ENCODE measurements at places on chromosomes 6 and 20.

DNA sequence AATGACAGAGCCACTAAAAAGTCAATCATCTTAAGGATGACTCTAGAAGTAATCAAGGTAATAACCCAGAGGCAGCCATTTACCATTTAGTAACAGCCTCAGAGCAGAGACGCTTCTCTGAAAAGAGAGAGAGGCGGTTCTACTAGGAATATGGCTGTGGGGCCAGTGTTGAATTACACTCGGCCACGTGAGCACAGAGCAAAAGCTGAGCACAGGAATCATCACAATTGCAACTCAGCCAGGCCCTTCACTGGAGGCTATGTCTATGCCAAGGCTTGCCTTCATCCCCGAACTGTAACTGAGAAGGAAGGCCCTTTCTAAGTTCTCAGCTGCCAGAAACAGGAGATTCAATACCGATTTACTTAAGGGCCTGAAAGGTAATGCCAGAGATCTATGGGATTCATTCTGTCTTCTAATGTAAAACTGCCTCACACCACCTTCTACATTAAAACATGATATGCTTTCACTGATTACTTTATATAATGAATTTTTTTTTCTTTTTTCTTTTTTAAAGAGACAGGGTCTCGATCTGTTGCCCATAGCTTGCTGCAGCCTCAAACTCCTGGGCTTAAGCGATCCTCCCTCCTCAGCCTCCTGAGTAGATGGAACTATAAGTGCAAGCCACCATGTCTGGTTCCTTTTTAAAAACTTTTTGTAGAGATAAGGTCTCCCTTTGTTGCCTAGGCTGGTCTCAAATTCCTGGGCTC lies 67.6 kb downstream of the NUDT3 start:
- peak; percentile 71 for DNase-seq

- no peak for DNase-seq
These were observed 862.6 kb downstream of the KIF16B start for GRCh38 chr20:15710636-15711035.

DNA sequence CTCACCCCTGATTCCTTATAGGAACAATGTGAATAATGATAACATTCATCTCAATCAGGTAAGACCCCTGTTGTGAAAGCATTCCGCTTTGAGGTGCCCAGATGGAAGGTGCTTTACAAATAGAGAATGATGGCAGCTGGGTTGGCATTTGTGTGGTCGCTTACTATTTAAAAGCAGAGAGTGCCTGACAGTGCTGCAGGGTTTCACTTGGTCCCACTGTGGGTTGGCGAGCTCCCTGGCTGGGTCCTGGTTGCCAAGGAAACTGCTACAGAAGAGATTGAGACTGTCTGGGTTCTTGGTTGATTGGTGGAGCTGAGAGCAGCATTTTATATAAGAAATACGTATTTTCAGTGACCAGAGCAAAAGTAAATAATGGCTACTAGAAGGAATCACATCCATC lies 207.2 kb upstream of the KCNQ5 start:
- no peak for DNase-seq

GRCh38 chr6:20400456-20401204 lies 1.0 kb upstream of the E2F3 start:
- DNase-seq = peak; percentile 43

- no peak for DNase-seq
These were observed 69.3 kb upstream of the EYS start for GRCh38 chr6:65776332-65776731.

DNA sequence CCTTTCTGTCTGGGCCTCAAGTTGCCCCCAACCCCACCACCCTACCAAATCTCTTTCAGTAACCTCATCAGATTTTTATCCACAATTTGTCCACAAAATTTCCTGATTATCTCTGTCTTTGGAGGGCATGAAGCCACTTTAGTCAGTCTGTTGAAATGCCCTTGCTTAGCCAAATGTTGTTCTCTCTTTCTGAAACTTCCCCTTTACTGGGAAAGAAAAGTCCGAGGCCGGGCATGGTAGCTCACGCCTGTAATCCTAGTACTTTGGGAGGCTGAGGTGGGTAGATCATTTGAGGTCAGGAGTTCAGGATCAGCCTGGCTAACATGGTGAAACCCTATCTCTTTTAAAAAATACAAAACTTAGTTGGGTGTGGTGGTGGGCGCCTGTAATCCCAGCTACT lies 33.8 kb downstream of the TOMM6 start:
- no peak for DNase-seq

GRCh38 chr6:83097204-83097603 lies 29.7 kb downstream of the DOP1A start:
- peak; percentile 46 for DNase-seq

GRCh38 chr6:3813918-3814317 lies 35.3 kb upstream of the FAM50B start:
- no peak for DNase-seq

DNA sequence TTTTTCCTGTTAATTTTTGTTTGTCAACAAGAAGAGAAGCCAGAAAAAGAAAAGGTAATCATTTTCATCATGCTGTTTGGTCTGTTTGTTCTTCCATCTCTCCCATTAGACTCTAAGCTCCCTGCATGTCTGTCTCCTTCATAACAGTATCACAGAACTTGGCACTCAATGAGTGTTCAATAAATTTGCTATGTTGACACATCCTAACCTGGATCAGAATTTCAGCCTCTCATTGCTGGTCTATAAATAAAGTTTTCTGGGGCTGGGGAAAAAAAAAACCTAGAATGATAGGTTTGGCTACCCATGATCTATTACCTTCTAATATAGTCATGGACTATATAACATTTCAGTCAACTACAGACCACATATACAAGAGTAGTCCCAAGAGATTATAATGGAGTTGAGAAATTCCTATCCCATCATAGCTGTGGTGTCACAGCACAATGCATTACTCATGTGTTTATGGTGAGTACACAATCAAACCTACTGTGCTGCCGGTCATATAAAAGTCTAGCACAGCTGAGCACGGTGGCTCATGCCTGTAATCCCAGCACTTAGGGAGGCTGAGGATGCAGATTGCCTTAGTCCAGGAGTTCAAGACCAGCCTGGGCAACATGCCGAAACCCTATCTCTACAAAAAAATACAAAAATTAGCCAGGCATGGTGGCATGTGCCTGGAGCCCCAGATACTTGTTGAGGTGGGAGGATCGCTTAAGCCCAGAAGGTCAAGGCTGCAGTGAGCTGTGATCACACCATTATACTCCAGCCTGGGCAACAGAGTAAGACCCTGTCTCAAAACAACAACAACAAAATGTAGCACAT lies 5.9 kb downstream of the NUDT3 start:
- DNase-seq = peak; percentile 79

DNA sequence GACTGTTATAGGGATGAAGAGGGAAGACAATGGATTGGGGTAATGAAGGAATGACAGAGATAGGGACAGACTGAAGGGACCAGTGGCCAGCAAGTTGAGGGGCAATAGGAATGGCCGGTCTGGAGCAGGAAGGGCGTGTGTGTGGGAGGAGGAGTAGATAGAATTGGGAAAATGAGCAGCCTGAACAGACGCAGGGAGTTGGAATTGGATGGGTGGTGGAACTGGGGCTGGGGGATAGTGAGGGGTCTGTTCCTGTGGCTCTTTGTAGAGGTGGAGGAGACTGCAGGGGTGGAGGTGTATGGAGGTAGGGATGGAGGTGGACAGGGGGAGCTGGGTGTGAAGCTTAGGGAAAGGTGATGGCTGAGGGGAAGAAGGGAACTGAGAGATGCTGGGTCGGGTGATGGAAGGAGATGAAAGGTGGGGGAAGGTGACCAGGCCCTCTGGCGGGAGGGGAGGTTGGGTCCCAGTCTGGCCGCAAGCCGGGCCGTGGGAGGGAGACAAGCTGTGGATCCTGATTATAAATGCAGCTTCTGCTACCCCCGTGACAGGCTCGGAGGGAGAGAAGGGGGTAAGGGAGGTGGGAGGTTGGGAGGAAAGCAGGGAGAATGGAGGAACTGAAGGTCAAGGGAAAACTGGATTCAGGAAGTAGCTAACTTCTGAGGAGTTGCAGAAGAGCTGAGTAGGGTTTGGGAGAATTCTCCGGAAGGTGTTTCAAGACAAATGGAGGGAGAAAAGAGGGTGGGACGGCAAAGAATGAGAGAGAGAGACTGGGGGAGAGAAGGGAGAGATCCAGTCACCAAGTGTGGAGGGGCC lies 5.2 kb downstream of the SYNGAP1 start:
- no peak for DNase-seq

DNA sequence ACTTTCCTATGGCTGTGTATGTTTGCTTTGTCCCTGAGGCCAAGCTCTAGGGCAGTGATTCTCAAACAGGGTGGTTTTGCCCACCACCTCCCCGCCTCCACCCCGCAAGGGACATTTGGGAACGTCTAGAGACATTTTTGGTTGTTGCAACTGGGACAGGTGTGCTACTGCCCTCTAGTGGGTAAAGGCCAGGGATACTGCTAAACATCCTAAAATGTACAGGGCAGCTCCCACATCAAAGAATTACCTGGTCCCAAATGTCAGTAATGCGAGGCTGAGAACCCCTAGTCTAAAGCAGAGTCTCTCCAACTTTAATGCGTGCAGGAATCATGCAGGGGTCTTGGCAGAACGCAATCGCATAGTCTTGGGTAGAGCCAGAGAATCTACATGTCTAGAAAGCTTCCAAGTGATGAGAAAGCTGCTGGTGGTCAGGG lies 5.1 kb downstream of the KCNS1 start:
- peak; percentile 90 for DNase-seq

DNA sequence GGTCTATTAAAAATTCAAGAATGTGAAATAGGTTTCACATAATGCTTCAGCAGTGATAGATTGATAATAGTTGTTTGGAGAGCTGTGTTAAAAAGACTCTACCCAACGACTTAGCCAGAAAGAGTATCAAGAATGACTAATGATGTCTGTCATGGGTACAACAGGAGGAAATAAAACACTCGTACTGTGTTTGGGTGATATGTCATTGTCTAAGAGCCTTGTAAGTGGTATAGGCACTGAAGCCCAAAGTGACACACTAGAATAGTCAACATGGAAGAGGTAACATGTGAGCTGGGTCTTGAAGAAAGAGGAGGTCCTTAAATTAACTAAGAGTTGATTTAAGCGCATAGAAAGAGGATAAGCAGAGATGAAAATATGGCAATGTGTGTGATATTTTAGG lies 471.8 kb upstream of the MAN1A1 start:
- no peak for DNase-seq

- DNase-seq = peak; percentile 93
These were observed at the start of gene C20orf141 for GRCh38 chr20:2814587-2815051. Gene C20orf141 (plus strand): TSS chr20:2814987. CDS start chr20:2815185, 198 bp downstream.

GRCh38 chr6:35139924-35140638 lies 1.1 kb downstream of the TCP11 start:
- peak; percentile 84 for DNase-seq

DNA sequence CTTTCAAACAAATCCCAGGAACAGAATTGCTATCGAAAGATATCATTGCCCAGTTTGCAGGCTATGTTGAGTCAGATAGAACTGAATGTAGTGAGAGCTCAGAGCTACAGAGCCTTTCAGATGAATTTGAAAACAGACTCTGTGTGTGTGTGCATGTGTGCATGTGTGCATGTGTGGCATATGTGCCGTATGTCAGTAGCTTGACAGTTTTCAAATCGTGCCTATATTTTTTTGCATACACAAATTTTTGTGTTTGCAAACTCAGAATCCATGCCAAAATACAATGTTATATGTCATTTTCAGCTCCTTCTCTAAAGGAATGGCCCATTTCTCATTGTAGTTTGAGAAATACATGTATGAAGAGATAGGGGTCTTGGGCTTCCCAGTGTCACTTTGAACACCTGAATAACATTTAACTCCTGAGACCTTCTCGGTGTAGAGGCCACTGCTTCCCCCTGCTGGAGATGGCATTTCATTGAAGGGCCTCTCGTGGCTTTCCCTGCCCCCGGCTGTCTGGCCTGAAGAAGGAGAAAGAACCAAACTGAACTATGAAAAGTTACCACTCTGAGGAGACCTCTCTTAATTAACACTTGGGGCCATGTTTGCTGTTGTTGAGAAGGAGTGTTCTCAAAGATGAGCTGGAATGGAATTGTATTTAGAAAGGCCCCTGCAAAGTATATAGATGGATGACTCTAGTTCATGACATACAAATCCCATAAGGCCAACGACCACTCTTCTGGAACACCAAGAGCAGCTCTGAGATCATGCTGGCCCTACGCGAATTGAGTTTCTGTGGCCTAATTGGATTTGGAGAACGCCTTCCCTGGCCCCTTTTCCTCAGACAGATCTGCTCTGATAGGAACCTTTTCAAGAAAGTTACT lies 58.7 kb downstream of the VAPB start:
- DNase-seq = peak; percentile 74

DNA sequence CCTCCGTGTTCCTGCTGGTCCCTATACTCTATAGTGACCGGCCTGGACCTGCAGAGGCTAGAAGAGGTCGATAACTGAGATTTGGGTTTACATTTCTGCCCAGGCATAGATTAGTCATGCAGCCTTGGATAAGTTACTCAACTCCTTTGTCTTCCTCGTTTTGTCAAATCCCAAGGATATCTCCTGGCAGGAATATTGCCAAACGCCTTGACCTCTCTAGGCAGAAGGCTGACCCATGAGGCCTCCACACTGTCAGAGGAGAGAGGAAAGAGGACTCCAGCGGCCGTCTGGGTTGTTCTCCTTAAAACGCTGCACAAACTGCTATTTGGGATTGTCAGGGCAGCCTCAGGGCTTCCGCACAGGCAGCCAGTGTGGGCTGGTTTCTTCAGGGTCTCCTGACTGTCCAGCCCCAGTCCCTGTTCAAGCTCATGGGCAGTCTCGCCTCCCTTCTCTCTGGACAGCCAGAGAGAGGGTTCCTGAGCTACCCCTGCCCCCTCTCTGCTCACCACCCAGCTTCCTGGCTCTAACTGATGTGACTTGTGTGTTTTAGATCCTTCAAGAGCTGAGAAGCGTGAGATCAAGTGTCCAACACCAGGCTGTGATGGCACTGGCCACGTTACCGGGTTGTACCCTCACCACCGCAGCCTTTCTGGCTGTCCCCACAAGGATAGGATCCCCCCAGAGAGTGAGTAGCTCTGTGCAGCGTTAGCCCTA lies 44.7 kb upstream of the PCMTD2 start:
- DNase-seq = peak; percentile 16

DNA sequence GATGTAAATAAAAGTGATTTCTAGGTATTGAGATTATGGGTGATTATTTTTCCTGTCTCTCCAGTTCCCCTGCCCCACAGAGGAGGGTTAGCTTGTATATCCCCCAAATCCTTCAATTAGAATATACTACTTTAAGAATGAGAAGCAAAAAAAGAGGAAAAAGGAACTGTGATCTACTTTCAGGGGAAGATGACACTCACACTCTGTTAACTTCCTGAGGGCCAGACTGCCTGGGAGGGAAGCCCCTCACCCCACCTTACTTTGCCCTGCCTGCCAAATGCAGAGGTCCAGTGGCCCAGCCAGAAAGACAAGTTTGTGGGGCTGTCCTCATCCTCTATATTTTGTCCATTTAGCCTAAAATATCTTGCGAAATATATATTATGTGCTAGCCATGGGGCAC lies 9.2 kb upstream of the LY86 start:
- no peak for DNase-seq

GRCh38 chr20:10651227-10651990 lies 22.4 kb downstream of the JAG1 start:
- DNase-seq = no peak

GRCh38 chr6:144298916-144299315 lies 13.8 kb downstream of the UTRN start:
- no peak for DNase-seq

Measured in adipocyte (in vitro differentiated cells).